Smooth muscle cell of the coronary artery (primary cell): ENCODE measurements at places on chromosomes 5 and 9. TPM values are rescaled to one million over a fixed set of nuclear protein-coding genes. Genes with fewer than 3 reads are reported as not detected.

The TYRP1 gene
- total RNA-seq, result 0.38 TPM in 1 of 2 replicates, not detected in the other

The PAEP gene
- not detected in 2 replicates for total RNA-seq

The AFAP1L1 gene
- total RNA-seq, result 5.6 and 7.4 TPM in 2 replicates

The FGF10 gene
- not detected in 2 replicates for total RNA-seq
